ENCODE measurements at places on chromosomes 16 and 17. TPM values are rescaled to one million over a fixed set of nuclear protein-coding genes. Genes with fewer than 3 reads are reported as not detected.

- no peak overlapping the region for H3K27ac ChIP-seq
- no peak for DNase-seq
- H3K4me3 ChIP-seq, result no peak overlapping the region
- no peaks in the 10 kb centered on the region for H3K36me3 ChIP-seq
- H3K4me1 ChIP-seq, result no peaks in the 10 kb centered on the region
- peaks cover 10% of the 10 kb centered on the region for H3K27me3 ChIP-seq
Measured at GRCh38 chr17:5662409-5663085, 78.2 kb upstream of the NLRP1 start.

- H3K27ac ChIP-seq, result no peak overlapping the region
- H3K27me3 ChIP-seq, result peaks cover 11% of the 10 kb centered on the region
- H3K36me3 ChIP-seq, result no peaks in the 10 kb centered on the region
- H3K4me1 ChIP-seq, result no peaks in the 10 kb centered on the region
Measured at GRCh38 chr16:55569025-55569424, 2.5 kb downstream of the CAPNS2 start.

DNA sequence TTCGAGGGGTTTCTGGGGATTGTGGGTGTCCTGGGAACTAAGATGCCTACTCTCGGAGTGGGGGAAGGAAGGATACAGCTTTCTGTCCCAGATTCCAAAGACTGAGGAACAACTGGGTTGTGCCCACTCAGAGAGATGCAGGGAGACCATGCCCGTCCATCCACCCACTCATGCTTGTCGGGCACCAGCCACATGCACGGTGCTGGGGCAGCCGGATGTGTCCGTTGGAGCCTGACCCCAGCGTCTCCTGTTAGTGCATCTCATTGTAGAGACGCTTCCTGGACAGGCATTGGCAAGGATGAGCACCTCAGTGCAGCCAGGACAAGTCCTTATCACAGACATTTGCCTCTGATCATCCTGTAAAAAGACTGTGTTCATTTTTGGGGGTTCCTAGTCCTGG is 58.1 kb downstream of the METRNL start:
- no peak for DNase-seq
- peaks cover 3% of the 10 kb centered on the region for H3K36me3 ChIP-seq
- peaks cover 12% of the 10 kb centered on the region for H3K27me3 ChIP-seq
- no peaks in the 10 kb centered on the region for H3K4me1 ChIP-seq
- H3K27ac ChIP-seq, result no peak overlapping the region

Gene C16orf74
- total RNA-seq, result 1.2 TPM

Gene EFNB3
- not detected for total RNA-seq

Gene HSPB9
- total RNA-seq, result not detected

All from activated T-cell treated with anti-CD3 and anti-CD28 coated beads, Interleukin-2, amount 50 U/mL, for 72 hours (primary cell).